ENCODE measurements at places on chromosomes 11 and 22.

DNA sequence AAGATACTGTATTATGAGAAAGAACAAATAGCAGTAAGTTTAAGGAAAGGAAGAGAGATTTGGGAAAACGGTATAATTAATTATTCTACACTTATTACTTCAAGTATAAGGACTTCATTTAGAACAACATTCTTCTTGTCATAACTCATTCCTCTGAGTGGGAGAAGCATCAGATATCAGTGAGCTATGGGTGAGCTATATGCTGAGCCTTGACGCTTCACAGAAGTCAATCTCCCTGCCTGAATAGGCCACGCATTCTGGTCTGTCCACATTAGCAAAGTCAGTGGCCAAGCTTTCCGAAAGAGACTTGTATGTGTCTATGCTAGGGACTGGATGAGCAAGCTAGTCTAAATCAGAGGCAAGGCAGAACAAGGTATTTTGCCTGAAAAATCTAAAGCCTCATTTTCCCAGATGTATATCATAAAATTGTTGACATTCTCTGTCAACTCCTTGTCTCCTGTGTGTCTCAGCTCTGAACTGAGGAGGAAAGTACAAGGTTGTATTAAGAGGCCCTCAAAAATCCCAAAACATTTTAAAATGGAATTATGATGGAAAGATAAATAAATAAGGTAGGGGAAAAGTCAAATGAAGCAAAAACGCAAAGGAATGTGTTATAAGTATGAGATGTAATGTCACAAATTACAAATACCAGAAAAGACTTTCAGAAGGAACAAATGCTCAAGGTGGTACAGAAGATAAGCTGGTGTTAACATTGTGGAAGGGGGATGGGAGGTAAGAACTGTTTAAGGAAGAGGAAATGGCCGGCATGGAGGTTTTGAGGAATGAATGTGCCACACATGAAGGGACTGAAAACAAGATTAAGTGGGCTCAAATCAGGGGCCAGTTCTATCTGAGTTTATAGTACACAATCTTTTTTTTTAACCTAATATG is 1.4 kb downstream of the OR52N2 start:
- no peak for DNase-seq

- DNase-seq = no peak
Measured at GRCh38 chr22:39092111-39092862, 4.8 kb upstream of the APOBEC3H start.

- no peak for DNase-seq
Measured at GRCh38 chr22:21589396-21589795, 21.9 kb downstream of the UBE2L3 start.

- no peak for DNase-seq
Measured at GRCh38 chr22:24108073-24108472, 73.2 kb upstream of the SUSD2 start.

All from stimulated activated CD4-positive, alpha-beta T cell treated with anti-CD3 and anti-CD28 coated beads, Interleukin-15, amount 100 ng/mL, for 48 hours (primary cell).